ENCODE measurements at places on chromosomes 7 and 10.
A peak's percentile ranks its signal among the peaks of the same experiment; 100 is the strongest.

GRCh38 chr10:92238054-92238585, 52.8 kb downstream of the CPEB3 start:
- DNase-seq: no peak

DNA sequence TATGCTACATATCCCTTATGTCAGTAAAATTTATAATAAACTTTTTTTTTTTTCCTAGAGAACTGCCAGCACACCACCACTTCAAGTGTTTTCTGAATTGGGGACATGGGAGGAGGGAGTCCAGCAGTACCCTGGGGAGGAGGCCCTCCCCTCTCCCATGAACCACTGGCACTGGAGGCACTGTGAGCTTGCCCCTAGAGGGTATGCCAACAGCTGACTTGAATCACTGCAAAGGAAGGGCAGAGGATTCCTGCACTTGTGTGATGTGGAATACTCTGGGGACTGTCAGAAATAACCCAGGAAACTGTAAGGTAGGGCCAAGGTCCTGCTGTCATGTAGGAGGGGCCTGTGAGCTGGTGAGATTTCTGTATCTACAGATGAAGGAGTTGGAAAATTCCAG, 8.5 kb upstream of the ARMS2 start:
- DNase-seq: no peak

GRCh38 chr10:76675951-76676587, 961.5 kb downstream of the KCNMA1 start:
- DNase-seq: no peak

GRCh38 chr10:80196270-80196949, 8.9 kb downstream of the ANXA11 start:
- DNase-seq: peak; percentile 78

- DNase-seq: no peak
These were observed 105.9 kb downstream of the CDC14C start for GRCh38 chr7:49030221-49030620.

- DNase-seq: no peak
These were observed 40.1 kb downstream of the AKR1E2 start for GRCh38 chr10:4865945-4866661.

DNA sequence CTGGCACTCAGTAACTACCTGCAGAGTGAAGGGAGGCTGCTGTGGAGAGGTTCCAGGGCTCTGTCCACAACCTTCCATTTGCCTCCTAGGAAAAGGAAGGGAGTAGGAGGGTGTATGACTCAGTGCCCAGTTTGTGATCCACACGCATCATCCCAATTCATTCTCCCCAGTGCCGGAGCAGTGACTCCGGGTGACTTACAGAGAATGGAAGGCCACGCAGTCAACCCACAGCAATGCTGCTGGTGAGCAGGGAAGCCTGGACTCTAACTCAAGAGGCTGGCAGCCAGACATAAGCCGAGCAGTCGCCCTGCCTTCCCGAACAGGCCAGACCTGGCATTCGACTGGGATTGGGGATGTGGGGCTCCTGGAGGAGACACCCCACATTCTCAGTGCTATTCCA, 139.9 kb downstream of the SH3PXD2A start:
- DNase-seq: no peak

GRCh38 chr10:20372748-20373147, 524.4 kb downstream of the NEBL start:
- DNase-seq: no peak

GRCh38 chr10:129848696-129849451, 115.2 kb downstream of the EBF3 start:
- no peak for DNase-seq

GRCh38 chr7:8305625-8306388, 43.8 kb upstream of the ICA1 start:
- DNase-seq: no peak

DNA sequence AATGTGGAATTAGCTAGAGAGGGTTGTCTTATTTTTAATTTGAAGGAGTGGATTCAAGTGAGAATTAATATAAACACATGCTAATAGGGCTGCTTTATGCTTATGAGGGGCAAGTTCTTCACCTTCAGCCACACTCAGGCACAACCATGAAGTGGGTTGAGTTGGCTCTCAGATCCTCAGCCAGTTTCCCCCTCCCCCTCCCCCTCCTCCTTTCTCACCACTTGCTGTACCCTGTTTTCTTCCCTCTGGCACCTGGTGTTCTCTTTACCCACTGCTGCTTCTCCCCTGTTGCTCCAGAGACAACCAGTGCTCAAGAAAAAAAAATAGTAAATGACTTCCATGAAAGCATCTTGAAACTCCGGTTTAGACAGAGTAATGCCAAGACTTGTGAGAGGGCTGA, 1083.3 kb downstream of the CNTNAP2 start:
- DNase-seq: no peak

DNA sequence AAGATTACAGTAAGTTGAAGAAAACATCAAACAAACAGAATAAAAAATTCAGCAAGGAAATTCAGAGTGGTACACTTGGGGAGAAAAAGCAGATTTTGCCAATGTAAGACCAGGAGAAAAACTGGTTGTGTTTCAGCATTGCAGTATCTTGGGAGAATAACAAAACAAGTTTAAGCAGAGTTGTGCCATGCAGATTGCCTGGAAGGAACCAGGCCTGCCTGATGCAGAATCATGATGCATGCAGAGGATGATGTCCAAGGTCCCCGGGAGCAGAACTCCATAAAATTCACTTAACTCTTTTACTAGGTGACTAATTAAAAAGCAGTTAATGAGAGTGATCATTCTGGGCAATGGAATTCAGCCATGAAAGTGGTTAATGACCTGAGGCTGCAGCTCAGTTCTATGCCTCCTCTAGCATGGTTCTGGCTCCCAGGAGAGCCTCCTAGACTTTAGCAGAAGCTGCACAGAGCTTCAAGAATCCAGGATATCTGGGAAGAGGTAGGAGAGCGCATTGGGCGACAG, 379.7 kb upstream of the C7orf33 start:
- DNase-seq: no peak

GRCh38 chr7:6636741-6637543, at the start of gene ZNF316:
TSS of gene ZNF316 (plus strand) at chr7:6637318. CDS start at chr7:6642410, 5,092 bp downstream.
- no peak for DNase-seq

- DNase-seq: no peak
These were observed 129.3 kb downstream of the NRF1 start for GRCh38 chr7:129740574-129741410.

DNA sequence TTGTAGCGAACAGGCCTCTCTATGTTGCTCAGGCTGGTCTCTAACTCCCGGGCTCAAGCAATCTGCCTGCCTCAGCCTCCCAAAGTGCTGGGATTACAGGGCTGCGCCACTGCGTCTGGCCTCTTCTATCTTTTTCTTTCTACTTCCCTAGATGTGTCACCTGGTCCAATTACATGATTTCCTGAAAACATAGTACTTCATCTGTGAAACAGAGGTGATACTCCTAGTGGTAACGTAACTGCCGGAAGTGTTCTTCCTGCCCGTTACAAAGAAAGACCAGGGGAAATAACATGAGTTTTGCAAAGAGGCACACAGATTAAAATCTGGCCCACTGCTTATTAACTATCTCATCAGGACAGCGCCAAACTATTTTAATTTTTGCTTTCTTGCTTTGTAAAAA, 18.4 kb upstream of the HGF start:
- no peak for DNase-seq
